ENCODE measurements at places on chromosomes 3 and 15.

DNA sequence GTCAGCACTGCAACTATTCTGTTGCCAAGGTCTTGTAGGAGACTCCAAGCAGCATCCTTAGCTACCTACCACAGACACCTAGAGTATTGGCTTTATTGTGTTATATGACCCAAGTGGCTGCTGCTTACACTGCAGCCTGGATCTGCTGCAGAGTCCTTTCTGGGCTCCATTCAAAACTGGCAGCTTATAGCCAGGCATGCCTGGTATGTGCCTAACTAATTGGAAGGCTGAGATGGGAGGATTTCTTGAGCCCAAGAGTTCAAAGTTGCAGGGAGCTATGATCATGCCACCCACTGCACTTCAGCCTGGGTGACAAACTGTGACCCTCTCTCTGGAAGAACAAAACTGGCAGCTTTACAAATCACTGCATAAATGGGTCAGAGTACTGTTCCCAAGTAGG is 8.6 kb downstream of the NDUFB4 start:
- DNase-seq: no peak

DNA sequence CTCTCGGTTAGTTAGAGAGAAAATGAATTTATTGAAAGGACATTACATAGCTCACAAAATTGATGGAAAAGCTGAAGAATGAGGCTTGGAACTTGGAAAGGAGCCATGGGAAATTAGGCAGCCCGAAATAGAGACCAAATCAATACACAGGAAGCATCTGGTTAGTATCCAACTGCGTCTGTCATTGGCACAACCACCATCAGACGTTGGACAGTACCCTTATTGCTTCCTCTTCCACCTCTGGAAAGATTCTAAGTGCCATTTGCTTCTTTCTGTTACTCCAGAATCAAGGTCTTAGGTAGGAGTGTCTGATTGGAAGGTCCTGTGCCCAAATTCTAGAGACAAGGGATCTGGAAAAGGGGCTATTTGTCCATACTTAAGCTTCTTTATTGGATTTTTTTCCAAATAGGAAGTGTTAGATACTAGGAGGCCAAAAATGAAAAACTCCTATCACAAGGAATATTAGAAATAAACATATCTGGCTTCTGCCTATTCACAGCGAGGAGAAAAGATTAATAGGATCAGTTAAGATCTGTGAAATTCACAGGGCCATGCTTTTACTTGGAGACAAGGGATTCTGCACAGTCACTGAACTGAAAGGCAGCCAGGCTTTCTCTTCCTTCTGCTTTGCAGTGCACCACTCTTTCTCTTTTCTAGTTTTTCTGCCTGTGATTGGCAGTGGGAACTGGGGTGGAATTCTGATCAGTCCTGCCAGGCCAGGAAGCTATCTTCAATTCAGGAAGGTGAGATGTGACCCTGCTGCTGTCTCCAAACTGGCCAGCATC is 10.7 kb upstream of the HACD2 start:
- DNase-seq: no peak

DNA sequence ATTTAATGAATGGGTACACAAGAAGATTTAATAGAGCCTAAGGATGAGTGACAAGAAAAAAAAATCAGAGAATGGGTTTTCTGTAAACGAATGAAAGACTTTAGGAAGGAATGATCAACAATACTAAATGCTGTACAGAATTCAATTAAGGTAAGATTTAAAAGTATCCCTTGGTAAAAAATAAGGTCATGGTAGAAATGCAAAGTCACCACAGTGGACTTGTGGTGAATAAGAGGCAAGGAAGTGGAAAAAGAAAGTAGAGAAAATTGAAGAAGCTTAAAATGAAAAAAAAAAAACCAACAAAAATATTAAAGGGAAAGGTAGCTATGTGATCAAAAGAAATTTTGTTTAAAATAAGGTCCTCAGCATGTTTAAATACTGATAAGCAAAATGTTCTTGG is 82.4 kb downstream of the PLSCR2 start:
- DNase-seq: no peak

GRCh38 chr3:22582266-22582665 is 620.9 kb upstream of the UBE2E2 start:
- no peak for DNase-seq

- DNase-seq: no peak
Observed at GRCh38 chr3:43503067-43503728, 118.6 kb downstream of the ANO10 start.

GRCh38 chr3:149407898-149408297 is 30.4 kb upstream of the TM4SF1 start:
- no peak for DNase-seq

DNA sequence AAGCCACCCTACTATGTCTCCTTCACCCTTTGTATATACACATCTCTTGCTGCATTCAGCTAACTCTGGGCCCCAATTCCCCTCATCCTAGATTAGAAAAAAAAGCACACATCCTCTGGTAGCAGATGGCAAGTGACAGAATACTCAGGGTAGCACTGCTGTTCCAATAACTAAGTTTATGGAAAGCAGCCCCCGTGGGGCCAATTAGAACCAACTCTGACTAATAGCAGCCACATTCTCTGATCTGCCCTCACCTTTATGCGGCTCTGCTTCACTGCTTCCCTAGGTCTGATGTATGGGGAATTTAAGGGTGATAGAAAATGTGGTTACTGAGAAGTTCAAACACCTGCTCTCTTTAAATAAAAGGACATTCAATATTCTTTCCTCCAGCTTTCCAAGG is 74.9 kb upstream of the SETMAR start:
- DNase-seq: no peak

DNA sequence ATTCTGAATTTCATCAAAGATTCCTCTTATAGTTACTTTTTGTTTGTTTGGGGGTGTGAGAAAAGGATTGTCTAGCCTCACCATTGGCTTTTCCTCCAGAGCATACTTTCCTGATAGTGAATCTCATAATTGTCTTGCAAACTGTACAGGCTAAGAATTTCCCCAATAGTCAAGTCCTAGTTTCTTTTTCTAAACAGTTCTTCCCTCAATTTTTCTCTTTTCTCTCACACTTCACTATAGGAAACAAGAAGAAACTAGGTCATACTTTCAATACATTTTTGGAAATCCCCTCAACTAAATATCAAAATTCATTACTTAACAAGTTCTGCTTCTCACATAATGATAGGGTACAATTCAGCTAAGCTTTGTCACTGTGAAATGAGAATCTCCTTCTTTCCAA is 241.9 kb downstream of the IL20RB start:
- no peak for DNase-seq

- no peak for DNase-seq
Observed at GRCh38 chr15:88181613-88182012, 74.9 kb downstream of the NTRK3 start.

DNA sequence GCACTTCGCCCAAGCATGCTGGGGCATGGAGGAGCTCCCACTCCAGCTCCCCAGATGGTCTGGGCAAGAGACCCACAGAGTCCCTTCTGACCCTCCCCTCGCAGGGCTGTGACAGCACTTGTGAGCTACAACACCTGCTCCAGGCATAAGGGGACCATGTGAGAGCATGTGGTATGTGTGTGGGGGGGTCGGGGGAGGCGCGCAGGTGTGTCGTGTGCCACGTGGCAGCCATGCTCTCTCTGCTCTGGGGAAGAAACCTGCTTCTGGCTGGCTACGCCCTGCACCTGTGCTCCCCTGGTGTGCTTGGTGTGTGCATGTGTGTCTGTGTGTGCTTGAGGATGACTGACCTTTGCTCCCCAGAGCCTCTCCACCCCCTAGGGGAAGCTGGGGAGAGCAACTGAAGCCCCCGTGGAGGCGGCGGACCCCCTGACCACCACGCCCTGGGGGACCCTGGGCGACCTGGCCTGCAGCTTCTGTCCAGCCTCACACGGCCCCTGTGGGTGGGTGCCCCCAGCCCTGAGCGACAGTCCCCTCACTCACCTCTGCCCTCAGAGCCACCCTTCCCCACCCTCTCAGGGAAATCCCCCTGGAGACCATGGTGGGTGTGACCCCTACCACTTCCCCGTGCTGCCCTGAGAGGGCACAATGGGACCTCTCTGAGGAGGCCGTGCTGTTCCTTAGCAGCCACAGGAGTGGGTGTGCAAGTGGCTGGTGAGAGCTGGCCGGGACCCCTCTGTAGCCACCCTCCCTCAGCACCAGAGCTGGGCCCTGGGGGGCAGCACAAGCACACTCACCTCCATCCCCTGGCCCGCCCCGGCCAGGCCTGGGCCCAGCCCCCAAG is 16.6 kb upstream of the SEC13 start:
- no peak for DNase-seq

- DNase-seq: no peak
Observed at GRCh38 chr3:134445636-134446035, 40.1 kb downstream of the ANAPC13 start.

DNA sequence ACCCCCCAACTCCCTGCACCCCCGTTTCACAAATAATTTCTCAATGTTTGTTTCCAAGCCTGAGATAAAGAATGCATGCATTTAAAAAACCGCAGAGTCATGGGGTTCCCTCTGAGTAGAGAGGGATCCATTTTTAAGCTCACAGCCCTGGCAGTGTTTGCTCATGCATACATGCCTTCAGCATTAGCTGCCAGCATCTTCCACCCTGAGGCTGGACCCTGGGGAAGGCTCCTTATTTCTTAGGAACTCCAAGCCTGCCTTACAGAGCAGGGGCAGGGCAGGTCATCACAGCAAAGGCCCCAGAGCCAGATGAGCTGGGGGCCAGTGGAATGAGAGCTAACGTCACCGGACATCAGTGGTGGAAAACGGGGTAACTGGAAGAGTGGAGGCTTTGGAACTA is 31.3 kb downstream of the TLE3 start:
- no peak for DNase-seq

- DNase-seq: no peak
Observed at GRCh38 chr3:172506094-172506493, 17.1 kb downstream of the TNFSF10 start.

- DNase-seq: no peak
Observed at GRCh38 chr15:77975332-77976094, 102.0 kb downstream of the TBC1D2B start.

GRCh38 chr3:184261270-184261853 is at the start of gene CAMK2N2:
TSS of gene CAMK2N2 (minus strand) at chr3:184261553. CDS start at chr3:184261285, 268 bp downstream.
- DNase-seq: no peak

DNA sequence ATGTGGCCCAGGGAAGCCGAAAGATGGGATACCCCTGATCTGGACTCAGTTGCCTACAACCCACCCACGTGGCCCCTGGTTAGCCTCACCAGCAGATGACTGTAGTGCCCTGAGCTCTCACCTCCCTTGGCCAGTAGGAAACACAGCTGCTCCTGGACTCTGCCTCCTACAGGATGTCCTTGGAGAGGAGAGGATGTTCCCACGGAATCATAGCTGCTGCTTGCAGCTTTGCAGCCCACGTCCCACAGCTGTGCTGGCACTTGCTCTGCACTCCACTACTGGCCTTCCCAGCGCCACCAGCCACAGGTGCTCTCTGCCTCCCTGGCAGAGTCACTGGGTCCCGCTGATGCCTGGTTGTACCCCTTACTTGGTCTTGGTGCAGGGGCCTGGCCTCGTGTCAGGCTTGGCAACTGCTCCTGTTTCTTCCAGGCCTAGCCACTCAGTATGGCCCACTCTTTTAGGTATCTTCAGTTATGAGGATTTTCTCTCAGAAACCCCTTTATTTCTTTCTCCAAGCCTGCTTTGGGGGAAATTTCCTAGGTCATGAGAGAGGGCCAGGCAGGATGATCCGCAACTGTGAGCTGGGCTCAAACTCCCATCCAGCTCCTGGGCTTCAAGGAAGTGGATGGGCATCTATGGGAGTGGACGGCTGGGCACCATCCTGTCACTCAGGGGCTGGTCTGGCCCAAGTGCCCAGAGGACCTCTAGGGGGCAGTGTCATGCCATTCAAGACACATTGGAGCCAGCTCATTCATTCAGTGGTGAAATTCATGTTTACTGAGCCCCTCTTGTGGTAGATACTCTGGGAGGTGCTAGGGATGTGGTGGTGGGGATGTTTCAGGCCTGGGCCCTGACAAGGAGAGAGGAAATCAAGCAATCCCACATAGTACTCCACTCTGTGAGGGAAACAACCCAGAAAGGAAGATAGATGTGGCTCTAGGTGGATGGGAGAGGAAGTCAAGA is 16.2 kb upstream of the VILL start:
- no peak for DNase-seq

DNA sequence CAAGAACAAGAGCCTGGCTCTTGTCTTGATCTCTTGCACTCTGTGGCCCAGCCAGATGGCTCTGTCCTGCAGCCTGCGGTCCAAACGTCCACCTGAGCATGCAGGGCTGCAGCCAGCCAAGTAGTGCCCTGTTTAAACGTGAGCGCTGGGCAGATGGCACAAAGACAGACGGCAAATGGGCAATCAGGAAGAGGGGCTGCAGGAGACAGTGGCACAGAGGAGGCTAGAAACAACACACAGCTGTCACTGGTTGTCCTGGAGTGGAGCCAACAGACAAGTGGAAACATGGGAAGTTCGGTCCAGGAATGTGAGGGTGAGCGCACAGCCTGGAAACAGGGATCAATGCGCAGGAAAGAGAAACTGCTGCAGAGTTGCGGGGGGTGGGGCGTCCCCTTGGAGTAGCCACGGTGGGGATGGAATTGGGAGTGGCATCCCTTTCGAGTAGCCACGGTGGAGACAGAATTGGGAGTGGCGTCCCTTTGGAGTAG is 10.7 kb upstream of the ZXDC start:
- no peak for DNase-seq

DNA sequence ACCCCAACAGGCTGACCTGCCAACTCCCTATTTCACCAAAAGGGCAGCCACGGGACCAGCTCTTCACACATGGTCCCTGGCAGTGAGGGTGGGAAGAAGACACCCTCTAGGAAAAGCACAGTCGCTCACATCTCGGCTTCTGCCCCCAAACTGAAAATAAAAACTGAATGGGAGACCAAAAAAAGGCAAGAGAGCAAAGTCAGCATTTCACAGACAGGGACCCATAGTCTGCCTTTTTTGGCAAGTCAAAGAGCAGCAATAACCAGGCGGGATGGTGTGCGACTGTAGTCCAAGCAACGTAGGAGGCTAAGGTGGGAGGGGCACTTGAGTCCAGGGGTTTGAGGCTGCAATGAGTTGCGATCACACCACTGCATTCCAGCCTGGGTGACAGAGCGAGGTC is 154.1 kb downstream of the ADAMTS17 start:
- DNase-seq: no peak

DNA sequence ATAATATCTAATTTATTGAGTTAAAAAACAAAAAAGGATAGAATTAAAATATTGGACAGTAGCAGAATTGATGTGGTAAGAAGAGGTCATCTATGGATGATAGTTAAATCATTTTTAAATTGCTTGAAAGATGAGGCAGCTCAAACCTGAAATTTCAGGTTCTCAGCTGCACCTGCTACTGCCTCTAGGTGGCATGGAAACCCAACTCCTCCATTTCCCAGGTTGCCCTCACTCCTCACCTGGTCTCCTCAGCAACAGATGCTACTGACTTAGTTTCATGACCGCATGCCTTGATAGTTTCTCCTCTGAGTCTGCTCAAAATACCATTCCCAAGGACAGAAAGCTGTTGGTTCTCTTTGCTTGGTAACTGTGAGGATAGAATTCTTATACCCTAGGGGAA is 148.1 kb downstream of the ABHD5 start:
- DNase-seq: no peak

Measured in keratinocyte (primary cell).